ENCODE measurements at places on chromosomes 7 and 10.

DNA sequence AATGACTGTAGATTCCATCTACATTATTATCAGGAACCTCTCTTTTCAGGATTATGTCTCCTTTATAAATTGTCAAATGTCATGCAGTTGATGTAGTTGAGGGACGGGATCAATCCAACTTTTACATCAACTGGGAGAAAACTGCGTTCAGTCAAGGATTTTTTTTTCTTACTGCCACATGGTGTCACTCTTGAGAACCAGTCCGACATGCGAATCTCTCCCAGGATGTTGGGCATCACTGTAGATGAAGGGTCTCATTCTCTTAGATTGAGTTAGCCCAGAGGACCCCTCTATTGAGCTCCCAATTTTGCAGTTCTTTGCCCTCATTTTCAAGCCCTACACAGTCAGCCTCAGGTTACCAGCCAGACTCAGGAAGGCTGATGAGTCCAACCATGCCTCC is 120.3 kb upstream of the PTPRZ1 start:
- no peak for DNase-seq

- no peak for DNase-seq
Observed at GRCh38 chr7:31788445-31788844, 101.4 kb downstream of the PPP1R17 start.

DNA sequence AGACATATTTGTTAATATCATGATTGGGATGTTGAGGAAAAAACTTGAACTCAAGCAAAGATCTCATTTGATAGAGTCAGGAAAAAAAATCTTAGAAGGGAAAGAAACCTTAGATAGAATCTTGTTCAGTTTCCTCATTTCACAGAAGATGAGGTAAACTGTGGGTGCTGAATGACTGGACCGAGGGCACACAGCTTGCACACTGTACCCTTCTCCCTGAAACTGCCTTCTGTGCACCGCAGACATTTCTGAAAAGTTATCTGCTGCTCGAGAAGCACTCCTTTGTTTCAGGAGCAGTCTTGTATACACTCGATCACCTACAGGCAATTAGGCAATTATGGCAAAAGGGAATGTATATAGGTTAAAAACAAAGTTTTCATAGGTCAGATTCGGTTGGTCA is 167.4 kb downstream of the SKAP2 start:
- no peak for DNase-seq

DNA sequence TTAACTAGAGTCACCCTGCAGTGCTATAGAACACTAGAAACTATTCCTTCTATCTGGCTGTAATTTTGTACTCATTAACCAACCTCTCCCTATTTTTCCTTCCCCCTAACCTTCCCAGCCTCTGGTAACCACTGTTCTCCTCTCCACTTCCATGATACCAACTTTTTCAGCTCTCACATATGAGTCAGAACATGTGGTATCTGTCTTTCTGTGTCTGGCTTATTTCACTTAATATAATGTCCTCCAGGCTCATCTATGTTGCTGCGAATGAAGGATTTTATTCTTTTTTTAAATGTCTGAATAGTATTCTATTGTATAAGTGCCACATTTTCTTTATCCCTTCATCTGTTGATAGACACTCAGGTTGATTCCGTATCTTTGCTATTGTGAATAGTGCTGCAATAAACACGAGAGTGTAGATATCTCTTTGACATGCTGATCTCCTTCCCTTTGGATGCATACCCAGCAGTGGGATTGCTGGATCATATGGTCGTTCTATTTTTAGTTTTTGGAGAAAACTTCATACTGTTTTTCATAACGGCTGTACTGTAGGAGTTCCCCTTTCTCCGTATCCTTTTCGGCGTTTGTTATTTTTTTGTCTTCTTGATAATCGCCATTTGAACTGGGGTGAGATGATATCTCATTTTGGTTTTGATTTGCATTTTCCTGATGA is 101.4 kb downstream of the FAM107B start:
- DNase-seq: no peak

GRCh38 chr10:104304927-104305326 is 33.3 kb downstream of the ITPRIP start:
- no peak for DNase-seq

Data from CD4-positive, alpha-beta T cell treated with Interleukin-21 for 1 hour (primary cell).